ENCODE measurements at places on chromosomes 7 and 10.

- DNase-seq, result no peak
These were observed 99.5 kb downstream of the VTI1A start for GRCh38 chr10:112546474-112546873.

DNA sequence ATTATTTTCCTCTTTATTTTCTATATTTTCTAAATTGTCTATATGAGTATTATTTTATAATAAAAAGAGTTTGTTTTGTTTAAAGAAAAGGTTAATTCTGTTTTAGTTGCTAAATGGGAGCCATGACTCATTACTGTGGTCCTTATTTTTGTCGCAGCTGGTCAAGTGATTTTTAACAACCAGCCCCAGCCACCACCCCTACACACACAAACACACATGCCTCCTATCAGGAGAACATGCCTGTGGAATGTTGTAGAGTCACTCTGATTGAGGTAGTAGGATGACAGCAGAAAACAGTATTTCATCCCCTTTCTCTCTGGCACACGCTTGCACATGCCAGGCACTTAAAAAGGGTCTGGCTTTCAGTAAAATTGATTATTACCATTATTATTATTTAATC lies 68.6 kb upstream of the GDF10 start:
- no peak for DNase-seq

GRCh38 chr7:114209968-114210367 lies 204.6 kb upstream of the FOXP2 start:
- DNase-seq, result no peak

DNA sequence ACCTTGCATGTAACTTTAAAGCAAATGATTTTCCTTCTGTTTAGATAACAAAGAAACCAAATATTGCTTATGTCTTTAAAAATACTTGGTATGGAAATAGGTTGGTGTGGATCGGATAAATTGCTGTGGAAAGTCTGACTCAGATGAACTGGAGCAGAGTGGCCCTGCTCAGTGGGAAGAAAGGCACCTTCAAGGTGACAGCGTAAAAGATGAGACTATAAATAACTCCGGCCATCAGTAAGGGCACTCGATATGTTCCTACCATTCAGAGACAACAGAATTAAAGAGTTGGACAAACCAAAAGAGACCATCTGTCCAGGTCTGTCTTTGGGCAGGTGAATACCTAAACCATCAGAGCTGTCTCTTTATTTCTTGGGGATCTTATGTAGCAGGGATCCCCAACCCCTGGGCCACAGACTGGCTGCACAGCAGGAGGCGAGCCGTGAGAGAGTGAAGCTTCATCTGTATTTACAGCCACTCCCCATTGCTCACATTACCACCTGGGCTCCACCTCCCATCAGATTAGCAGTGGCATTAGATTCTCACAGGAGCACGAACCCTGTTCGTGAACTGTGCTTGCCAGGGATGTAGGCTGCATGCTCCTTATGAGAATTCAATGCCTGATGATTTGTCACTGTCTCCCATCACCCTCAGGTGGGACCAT lies 357.1 kb downstream of the PRPF18 start:
- no peak for DNase-seq

DNA sequence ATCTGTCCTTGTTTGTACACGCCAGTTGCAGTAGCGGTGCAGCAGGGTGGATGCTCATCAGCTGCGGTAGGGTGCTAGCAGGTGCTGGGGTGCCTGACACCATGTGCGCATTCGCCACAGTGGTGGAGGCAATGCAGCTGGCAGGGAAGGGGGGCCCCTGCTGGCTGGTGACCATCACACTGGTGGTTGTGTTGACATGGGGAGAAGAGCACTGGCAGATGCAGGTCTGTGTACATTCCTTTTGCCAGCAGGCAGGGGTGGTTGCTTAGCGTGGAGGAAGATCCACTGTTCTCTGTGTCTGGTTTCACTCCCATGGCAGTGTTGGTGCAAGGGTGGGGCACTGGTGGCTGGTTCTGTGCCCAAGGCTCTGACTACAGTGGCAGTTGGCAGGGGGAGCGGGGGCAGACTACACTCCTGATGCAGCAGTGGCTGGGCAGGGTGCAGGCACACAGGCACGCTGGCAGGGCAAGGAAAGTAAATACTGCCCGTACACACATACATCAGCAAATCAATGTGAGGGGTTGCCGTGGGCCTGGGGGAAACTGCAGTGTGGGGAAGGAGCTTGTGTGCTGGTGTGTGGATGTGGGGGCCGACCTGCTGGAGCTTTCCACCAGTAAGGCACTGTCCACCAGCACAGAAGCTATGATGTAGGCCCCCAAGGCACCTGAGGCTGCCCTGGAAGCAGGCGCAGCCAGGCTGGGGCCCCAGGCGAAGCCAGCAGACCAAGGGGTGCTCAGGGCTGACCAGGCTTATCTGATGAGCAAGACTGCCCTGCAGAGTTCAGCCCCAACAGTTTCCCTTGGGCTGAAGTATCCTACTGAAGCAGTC lies 87.2 kb upstream of the UNC5B start:
- no peak for DNase-seq

DNA sequence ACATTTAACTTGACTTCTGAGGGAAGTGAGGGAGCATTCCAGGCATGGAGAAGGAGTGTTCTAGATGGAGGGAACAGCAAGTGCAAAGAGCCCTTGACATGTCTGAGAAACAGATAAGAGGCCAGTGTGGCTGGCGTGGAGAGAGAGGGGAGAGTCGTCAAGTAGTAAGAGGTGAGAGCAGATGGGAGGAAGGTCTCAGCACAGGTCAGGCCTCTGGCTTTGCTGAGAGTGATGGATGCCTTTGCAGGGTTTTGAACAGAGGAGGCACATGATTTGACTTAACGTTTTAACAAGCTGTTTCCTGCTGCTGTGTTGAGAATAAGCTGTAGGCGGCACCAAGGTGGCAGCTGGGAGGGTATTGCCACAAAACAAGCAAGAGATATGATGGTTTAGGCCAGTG lies 97.2 kb downstream of the KAT6B start:
- DNase-seq, result no peak

Data from T follicular helper cell (primary cell).